ENCODE measurements at places on chromosomes 1 and 21. TPM values are rescaled to one million over a fixed set of nuclear protein-coding genes. Genes with fewer than 3 reads are reported as not detected.

Gene KDF1
- 0.68 TPM for total RNA-seq

- no peak for DNase-seq
Observed at GRCh38 chr1:99115231-99115630, 110.6 kb upstream of the PLPPR5 start.

GRCh38 chr1:204589409-204590038 is 73.3 kb downstream of the MDM4 start:
- no peak for DNase-seq

DNA sequence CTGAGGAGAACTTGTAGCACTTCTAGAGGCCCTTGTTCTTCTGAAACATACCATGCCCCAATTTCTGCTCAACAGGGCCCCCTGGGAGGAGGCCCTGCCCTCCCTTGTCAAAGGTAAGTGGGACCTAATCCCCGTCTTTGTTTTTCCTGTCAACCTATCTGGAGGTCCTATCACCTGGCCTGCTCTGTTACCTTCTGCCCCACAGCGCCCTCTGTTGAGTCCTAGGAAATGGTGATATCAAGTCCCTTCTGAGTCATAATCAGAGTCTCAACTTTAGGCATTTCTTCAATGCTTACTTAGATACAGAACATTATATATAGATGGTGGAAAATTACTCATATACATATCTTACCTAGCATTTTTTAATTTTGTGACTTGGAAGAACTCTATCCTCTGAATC is 28.2 kb upstream of the FCRL4 start:
- DNase-seq = no peak

DNA sequence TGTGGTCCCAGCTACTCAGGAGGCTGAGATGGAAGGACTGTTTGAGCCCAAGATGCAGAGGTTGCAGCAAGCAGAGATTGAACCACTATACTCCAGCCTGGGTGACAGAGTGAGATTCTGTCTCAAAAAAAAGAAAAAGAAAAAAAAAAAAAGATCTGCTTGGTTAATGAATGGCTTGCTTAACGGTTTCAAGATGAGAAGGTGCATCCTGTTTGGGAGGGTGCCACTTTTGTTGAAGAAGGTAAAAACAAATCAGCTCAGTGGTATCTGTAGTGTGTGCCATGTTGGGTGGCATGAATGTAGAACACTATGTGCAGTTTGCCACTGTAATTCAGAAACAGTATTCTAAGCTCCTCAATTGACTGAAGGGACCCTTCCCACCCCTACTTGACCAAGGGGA is 94.9 kb upstream of the ETV3 start:
- no peak for DNase-seq

DNA sequence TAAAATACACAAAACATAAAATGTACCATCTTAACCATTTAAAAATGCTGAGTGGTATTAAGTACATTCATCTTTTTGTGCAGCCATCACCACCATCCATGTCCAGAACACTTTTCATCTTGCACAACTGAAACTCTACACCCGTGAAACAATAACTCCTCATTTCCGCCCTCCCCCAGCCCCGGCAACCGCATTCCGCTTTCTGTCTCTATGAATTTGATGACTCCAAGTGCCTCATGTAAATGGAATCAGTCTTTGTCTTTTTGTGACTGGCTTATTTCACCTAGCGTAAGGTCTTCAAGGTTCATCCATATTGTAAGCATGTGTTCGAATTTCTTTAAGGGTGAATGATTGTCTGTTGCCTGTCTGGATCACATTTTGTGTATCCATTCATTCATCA is 37.2 kb downstream of the SCCPDH start:
- no peak for DNase-seq

Measured in Right ventricle myocardium inferior (tissue), 1 donor.